Mucosa of descending colon (tissue), 3 donors: ENCODE measurements at places on chromosomes 6 and 20.
A peak's percentile ranks its signal among the peaks of the same experiment; 100 is the strongest.

DNA sequence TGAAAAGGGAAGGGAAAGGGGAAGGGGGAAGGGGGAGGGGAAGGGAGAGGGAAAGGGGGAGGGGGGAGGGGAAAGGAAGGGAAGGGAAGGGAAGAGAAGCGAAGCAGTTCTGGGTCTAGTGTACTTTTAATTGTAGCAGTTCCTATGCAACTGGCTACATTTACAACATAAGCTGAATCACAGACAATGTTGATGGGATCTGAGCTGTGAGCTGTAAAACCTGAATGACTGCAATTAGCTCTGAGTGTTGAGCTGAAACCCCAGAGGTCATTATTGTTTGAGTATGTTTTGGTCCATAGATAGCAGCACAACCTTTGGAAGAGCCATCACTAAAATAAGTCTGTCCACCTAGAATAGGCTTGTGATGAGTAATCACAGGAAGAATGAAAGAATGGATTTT lies 7.2 kb upstream of the ABHD12 start:
- no peak for DNase-seq

DNA sequence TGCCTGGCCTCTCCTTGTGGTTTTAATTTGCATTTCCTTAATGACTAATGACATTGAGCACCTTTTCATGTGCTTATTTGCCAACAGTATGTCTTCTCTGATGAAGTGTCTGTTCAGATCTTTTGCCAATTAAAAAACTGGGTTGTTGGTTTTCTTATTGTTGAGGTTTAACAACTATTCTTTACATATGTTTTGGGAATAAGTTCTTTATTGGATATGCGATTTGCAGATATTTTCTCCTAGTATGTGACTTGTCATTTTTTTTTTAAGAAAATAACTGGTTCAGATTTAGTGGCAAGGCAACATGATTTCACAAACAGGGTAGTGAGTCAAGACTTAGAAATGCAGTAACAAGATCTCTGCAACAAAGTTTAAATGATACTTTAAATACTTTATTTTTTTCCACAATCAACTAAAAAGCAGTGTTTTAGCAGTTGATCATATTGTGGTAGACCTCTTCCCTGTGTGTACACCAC lies 67.8 kb downstream of the TIAM2 start:
- no peak for DNase-seq

GRCh38 chr6:112349636-112349934 lies 2.5 kb downstream of the RFPL4B start:
- DNase-seq: no peak

DNA sequence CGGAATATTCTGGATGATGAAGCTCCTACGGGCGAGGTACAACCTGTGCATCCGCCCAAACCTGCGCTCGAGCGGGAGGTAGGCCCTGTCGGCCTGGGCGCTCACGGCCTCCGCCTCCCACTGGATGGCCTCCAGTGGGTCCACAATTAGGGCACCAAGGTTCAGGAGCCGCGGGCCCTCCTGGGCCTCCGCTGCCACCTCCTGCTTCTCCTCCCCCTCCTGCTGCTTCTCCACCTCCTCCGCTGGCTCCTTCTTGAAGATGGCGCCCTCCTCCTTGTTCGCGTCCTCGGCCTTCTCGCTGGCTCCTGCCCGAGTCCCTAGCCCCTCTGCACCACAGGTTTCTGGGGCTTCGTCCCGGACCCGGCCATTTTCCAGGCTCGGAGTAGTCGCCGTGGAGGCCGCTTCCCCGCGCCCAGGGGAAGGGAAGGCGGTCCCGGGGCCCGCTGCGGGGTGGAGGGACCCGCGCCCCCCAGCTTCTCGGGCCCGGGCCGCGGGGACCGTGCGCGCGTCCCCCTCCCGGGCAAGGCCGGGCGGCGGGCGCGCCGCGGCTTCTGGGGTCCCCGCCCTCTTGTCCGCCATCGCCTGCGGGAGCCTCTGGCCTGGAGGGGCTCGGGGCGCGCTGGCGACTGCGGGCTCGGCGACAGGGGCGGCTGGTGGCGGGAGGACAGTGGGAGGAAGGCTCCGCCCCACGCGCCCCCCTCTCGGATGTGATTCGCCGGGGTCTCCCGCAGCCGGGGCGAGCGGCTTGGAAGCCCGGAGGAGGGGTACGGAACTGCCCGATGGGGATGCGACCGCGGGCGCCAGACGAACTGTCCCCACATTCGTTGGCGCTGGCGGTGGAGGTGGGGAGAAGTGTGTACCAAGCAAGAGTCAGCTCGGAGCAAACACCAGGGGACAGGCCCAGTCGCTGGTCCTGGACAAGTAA lies 17.6 kb downstream of the PLAGL2 start:
- peak; percentile 49 for DNase-seq

DNA sequence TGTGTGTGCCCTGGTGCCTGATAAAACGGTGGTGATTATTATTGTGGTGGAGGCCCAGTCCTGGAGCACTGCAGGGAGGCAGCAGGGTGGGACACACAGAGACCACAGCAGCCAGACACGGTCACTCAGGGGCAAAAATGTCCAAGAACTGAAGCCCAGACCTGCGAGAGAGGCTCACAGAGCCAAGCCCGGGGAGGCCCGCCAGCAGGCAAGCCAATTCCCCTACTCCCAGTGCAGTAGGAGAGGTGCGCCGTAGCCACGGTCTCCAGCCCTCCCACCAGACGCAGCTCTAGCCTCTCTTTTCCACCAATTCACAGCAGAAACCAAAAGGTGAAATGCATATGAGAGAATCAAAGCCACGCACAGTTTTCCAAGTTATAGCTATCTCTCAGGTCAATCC lies 179.4 kb upstream of the TAB2 start:
- DNase-seq: no peak

- no peak for DNase-seq
Observed at GRCh38 chr6:1839361-1839760, 229.6 kb downstream of the FOXC1 start.

DNA sequence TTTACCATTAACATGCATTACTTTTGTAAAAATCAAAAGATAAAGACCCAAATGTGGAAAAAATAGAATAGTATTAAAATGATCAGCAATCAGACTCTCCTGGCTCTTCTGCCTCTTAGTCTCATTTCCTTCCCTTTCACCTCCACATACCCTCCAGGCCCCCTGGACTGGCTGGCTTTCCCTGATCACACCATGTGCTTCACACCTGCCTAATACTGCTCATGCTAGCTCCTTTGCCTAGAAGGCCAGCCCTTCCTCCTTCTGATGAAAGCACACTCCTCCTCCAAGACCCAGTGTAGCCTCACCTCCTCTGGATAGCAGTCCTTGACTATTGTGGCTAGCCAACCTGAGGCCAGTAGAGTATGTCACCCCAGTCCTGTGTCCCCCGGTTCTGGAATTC lies 182.0 kb upstream of the HEY2 start:
- no peak for DNase-seq

DNA sequence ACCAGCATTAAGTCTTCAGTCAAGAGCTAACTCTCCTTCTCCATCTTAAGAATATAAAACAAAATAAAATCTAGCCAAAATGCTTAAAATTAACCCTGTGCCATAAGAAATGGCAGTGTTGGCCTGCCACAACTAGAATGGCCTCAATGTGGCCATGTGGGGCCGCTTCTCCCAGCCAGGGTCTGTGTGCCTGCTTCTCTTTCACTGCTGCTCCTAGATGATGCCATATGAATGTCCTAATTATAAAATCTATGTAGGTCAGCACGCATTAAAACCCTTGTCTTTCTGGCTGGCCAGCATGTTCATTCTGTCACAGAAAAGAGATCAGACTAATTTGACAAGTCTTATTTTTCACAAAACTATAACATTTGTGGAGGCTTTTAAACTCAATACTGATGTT lies 102.6 kb downstream of the C6orf118 start:
- no peak for DNase-seq

DNA sequence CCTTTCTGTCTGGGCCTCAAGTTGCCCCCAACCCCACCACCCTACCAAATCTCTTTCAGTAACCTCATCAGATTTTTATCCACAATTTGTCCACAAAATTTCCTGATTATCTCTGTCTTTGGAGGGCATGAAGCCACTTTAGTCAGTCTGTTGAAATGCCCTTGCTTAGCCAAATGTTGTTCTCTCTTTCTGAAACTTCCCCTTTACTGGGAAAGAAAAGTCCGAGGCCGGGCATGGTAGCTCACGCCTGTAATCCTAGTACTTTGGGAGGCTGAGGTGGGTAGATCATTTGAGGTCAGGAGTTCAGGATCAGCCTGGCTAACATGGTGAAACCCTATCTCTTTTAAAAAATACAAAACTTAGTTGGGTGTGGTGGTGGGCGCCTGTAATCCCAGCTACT lies 33.8 kb downstream of the TOMM6 start:
- DNase-seq: no peak

DNA sequence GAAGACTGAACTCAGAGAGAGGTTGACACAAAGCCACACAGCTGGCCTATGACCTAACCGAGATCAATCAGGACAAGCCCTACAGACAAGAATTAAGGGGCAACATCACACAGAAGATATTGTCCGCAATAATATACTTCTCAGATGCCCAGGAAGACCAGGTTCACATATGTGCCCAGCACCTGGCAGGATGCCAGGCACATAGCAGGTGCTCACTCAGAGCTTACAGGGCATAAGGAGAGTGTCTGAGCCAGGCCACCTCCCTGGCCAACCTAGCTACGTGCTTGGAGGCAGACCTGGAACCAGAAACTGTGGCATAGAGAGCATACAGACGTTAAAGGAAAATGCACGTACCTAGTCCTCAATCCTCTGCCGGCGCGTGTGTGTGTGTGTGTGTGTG lies 87.0 kb upstream of the LRFN2 start:
- DNase-seq: no peak

- DNase-seq: no peak
Observed at GRCh38 chr20:17562804-17563305, 7.0 kb upstream of the DSTN start.

GRCh38 chr6:73642530-73642929 lies 11.3 kb downstream of the SLC17A5 start:
- no peak for DNase-seq

DNA sequence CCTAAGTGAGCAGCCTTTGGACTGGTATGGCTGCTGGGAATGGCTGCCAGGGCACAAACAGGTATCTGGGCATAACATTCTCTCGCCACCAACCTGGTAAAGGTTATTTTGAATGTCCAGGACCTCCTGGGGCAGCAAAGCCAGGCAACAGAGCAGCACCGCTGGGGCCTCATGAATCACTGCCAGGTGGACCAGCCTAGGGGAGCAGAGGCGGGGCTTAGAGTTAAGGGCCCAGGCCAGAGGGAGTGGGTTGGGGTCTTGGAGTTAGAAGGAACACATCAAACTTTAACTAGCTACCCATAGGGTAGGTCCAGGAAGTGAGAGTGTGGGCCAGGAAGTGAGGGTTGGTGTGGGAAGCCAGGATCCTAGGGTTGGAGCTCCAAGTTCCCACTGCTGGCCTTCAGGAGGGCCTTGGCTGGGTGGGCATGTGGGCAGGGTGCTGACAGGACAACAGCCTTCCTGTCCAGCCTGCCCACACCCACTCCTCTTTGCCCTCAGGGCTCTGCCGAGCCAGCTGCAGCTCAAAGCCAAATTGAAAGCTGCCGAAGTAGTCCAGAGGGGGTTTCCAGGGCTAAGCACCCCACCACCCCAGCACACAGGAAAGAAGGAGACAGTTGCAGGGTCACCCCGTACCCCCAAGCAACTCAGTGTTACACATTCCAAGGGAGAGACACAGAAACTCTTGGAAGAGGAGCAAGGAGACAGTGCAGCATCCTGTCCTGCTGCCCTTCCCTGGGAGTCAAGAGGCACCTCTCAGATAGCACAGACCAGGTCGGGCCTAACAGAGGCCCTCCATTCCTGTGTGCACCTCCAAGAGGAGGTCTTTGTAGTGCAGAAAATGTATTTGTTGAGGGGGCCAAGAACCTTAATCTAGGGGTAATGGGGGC lies 2.6 kb downstream of the NFKBIE start:
- no peak for DNase-seq

GRCh38 chr6:3664625-3665041 lies 86.9 kb downstream of the PXDC1 start:
- DNase-seq: no peak

DNA sequence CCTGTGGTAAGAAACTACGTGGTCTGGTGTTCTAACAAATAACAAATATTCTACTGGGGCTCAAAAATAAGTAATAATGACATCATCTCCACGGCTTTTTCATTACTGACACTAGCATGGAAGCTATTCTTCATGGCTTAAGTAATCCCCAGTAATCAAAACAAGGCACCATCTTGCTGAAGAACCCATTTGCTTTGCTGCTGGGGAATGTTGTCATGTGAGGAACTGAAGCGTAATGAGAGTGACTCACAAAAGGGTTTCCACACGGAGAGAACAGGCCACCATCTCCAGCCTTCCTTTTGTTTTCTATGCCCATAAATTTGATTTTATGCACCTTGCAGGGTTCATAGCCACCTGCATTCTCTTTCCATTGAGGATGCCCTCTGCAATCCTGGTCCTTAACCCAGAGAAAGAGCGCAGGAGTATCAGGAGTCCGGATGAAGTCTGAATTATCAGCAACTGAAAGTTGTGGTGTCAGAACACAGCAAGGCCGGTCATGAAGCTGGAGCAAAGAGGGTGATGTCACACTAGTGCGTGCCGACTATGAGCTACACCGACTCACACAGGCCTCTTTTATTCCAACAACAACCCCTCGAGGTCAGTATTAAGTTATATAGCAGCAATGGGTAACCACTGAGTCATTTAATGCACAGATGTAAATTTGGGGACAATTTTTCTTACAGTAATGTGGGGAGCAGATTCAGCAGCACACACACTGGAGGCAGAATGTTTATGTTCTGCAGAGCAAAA lies 173.7 kb upstream of the SSTR4 start:
- no peak for DNase-seq

DNA sequence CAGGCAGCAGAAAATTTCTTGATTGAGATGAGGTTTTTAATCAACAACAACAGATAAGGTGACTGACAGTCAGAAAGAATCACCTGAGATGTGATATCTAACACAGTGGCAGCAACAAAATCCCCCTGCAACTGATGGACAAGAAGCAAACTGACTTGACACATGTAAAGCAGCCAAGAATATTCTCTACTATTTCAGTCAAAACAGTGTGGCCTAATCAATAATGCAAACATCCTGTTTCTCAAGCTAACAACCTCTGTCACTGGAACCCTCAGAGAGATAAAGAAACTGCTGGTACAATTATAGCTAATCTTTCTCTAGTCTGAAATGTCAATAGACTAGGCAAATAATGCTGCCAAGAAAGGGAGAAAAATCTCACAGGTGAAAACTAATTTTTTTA lies 4.6 kb upstream of the CGA start:
- DNase-seq: no peak

GRCh38 chr6:20948556-20948955 lies 414.3 kb downstream of the CDKAL1 start:
- no peak for DNase-seq

DNA sequence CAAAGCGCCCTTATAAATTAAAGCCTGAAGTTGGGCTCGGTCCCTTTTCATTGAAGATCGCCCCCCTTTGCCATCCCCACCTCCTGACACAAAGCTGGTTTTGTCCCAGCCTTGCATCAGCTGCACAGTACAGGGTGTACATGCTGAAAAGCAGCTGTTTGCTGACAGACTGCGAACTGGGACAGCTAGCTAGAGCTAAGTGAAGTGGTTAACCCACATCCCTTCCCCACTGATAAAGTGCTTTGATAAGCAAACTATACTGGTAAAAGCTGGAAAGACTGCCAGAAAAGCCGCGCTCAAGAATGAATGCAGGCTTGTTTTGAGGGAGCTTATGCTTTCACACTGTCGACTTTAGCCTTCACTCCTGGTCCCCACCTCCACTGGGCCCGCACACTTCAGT lies 207.3 kb downstream of the GMDS start:
- no peak for DNase-seq

- DNase-seq: no peak
Observed at GRCh38 chr6:170135461-170135820, 155.4 kb downstream of the DLL1 start.
